ENCODE measurements at places on chromosomes 3 and 15.
A peak's percentile ranks its signal among the peaks of the same experiment; 100 is the strongest.

GRCh38 chr3:153172796-153173757 is 11.1 kb downstream of the RAP2B start:
- no peaks in the 10 kb centered on the region for H3K27me3 ChIP-seq
- no peak overlapping the region for H3K4me3 ChIP-seq
- H3K36me3 ChIP-seq, result peaks cover 22% of the 10 kb centered on the region
- DNase-seq, result no peak

GRCh38 chr15:90563463-90563862 is 33.7 kb downstream of the CRTC3 start:
- H3K4me1 ChIP-seq, result peaks cover 68% of the 10 kb centered on the region
- no peak for DNase-seq
- no peaks in the 10 kb centered on the region for H3K27me3 ChIP-seq
- no peak overlapping the region for H3K4me3 ChIP-seq
- peak overlapping the region; percentile 80 for H3K27ac ChIP-seq

- no peak overlapping the region for H3K27ac ChIP-seq
- no peak overlapping the region for H3K4me3 ChIP-seq
Measured at GRCh38 chr15:36599620-36600433, 20.4 kb downstream of the CDIN1 start.

DNA sequence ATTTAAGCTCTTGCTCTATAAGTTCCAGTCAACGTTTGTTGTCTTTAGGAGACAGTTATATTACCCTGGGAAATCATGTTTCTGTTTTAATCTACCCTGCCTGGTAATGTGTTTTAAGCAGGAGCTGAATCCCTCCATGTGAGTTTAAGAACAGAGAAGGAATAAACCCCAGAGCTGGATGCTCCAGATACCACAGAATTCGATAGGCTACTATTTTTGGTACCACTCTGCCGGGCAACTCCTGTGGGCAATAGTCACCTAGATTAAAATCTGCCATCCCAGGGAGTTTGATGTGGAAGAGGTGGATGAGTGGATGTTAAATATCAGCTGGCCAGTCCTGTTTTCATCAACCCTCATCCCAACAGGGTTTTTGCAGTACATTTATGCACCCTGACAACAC is 20.4 kb downstream of the NUDT16 start:
- no peak overlapping the region for H3K27ac ChIP-seq
- peaks cover 7% of the 10 kb centered on the region for H3K4me1 ChIP-seq
- no peaks in the 10 kb centered on the region for H3K36me3 ChIP-seq
- DNase-seq, result no peak
- no peaks in the 10 kb centered on the region for H3K27me3 ChIP-seq

DNA sequence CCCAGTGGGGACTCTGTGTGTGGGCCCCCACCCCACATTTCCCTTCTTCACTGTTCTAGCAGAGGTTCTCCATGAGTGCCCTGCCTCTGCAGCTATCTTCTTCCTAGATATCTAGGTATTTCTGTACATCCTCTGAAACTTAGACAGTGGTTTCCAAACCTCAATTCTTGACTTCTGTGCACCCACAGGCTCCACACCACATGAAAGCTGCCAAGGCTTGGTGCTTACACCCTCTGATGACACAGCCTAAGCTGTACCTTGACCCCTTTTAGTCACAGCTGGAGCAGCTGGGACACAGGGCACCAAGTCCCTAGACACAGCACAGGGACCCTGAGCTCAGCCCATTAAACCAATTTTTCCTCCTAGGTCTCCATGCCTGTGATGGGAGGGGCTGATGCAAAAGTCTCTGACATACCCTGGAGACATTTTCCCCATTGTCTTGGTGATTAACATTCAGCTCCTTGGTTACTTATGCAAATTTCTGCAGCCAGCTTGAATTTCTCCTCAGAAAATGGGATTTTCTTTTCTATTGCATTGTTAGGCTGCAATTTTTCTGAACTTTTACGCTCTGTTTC is 304.5 kb downstream of the OTOL1 start:
- H3K4me1 ChIP-seq, result no peaks in the 10 kb centered on the region
- no peak overlapping the region for H3K4me3 ChIP-seq
- no peak overlapping the region for H3K27ac ChIP-seq

DNA sequence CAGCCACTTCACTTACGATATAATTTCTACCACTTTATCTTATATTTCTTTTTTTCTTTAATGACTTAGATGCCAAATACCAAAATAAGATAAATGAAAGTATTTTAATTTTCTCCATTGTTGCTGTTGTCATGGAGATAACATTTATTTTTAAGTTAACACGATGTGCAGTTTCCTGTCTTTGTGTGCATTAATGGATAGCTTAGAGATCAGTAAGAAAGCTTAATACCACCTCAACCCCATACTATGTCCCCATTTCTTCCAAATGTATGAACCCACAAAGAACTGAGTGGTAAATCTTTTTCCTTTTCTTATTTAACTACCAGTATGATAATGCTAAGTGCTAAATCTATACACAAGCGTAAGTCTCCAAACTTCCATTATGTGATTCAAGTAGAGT is 17.1 kb downstream of the PCNP start:
- no peaks in the 10 kb centered on the region for H3K27me3 ChIP-seq
- DNase-seq, result no peak
- H3K4me3 ChIP-seq, result no peak overlapping the region
- H3K36me3 ChIP-seq, result peaks cover 99% of the 10 kb centered on the region
- H3K4me1 ChIP-seq, result no peaks in the 10 kb centered on the region
- no peak overlapping the region for H3K27ac ChIP-seq

DNA sequence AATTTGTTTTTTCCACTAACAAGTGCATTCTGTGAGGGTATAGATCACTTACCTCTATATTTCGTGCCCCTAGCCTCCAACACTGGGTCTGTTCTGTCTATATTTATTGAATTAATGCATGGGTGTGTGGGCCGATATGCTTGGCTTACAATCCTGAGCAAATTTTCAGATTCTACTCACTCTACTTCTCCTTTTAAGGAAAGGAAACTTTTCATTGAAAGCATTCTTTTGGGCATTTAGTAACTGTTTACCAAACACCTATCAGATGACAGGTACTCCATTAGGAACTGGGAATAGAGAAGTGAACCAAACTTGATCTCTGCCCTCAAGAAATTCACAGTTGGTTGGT is 60.5 kb downstream of the TLE3 start:
- DNase-seq, result no peak
- H3K27me3 ChIP-seq, result no peaks in the 10 kb centered on the region
- H3K27ac ChIP-seq, result no peak overlapping the region
- H3K36me3 ChIP-seq, result no peaks in the 10 kb centered on the region
- no peak overlapping the region for H3K4me3 ChIP-seq

GRCh38 chr15:97998307-97999071 is 38.0 kb downstream of the ARRDC4 start:
- no peak overlapping the region for H3K27ac ChIP-seq
- H3K4me3 ChIP-seq, result no peak overlapping the region
- H3K36me3 ChIP-seq, result no peaks in the 10 kb centered on the region
- H3K4me1 ChIP-seq, result peaks cover 11% of the 10 kb centered on the region
- no peaks in the 10 kb centered on the region for H3K27me3 ChIP-seq
- no peak for DNase-seq

DNA sequence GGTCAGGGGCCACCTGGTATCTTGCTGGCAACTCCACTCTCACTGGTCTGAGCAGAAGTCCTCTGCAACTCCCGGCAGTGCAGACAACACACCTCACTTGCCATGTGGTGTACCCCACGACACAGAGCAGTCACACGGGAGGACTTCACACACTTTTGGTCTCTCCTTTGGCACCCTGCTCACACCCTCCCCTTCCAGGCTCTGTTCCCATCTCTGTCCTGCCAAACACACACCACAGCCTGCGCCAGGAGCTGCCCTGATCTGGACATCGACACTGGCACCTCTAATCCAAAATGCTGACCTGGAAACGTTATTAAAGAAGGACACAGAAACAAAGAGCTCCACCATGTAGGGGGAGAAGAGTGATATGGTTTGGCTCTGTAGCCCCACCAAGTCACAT is 57.2 kb downstream of the SLC41A3 start:
- H3K27me3 ChIP-seq, result no peaks in the 10 kb centered on the region
- no peak overlapping the region for H3K4me3 ChIP-seq
- DNase-seq, result no peak
- no peak overlapping the region for H3K27ac ChIP-seq
- H3K4me1 ChIP-seq, result no peaks in the 10 kb centered on the region

DNA sequence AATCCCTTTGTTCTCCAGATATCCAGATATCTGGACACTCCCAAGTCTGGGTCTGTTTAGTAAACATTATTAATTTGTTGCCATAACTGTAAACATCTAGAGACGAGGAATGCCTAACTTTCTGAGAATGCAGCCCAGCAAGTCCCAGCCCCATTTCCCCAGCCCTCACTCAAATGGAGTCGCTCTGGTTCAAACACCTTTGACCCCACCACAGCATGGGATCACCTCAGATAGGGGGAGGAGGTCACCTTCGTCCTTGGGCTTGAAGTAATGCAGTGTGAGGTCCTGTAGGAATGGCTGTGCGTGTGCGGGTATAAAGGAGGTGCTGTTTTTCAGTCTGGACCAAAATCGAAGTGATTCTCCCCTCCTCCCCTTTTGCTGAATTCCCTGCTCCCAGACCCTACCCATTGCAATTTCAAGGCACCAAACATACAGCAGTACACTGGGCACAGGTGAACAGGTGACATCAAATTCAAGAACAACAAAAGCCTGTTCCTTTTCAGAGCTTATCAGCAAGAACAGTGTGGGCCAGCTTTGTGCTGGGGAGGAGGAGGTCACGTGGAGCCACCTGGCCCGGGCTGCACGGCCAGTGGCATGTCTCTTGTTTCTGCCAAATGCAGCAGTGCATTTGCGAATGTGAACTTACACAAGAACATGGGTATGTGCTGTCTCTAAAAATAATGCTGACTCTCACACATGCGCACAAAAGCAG is 57.5 kb upstream of the TRPM1 start:
- H3K27ac ChIP-seq, result no peak overlapping the region
- H3K36me3 ChIP-seq, result no peaks in the 10 kb centered on the region
- no peak overlapping the region for H3K4me3 ChIP-seq
- H3K27me3 ChIP-seq, result peaks cover 9% of the 10 kb centered on the region
- H3K4me1 ChIP-seq, result peaks cover 16% of the 10 kb centered on the region

DNA sequence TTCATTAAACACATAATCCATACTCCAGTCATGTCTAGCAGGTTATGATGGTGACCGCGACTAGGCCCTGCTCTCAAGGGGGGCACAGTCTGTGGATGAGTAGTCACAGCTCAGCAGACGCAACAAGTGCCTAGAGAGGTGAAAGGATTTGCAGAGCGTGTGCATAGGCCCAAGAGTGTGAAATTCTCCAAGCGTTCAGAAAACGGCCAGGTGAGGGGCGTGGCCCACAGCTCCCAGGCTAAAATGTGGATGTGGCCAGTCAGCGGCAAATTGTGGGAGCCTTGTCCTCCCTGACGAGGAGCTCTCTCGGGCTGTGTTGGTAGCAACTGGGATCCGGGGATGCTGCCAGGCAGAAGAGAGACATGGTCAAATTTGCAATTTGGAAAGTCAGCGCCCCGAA is 46.4 kb upstream of the TSEN2 start:
- no peaks in the 10 kb centered on the region for H3K36me3 ChIP-seq
- no peak overlapping the region for H3K27ac ChIP-seq
- H3K4me3 ChIP-seq, result no peak overlapping the region
- no peak for DNase-seq
- H3K4me1 ChIP-seq, result peaks cover 8% of the 10 kb centered on the region
- H3K27me3 ChIP-seq, result no peaks in the 10 kb centered on the region

DNA sequence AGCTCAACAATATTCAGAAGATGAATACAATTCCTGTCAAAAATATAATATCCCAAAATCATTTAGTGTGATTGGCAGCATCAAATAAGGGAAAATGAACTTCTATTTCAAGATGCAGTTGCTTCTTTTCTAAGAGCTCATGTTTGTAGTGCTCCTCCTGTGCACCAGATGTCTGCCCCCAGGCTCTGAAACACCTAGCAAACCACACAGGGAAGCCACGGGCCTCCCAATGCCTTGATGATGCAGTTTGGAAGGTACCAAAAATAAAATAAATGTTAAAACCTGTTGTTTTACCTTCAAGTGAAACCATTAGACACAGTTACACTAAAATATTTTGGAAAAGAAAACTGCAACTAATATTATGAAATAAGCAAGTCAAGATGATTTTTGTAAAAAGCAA is 22.2 kb downstream of the CFAP20DC start:
- no peak overlapping the region for H3K4me3 ChIP-seq
- DNase-seq, result no peak
- no peaks in the 10 kb centered on the region for H3K4me1 ChIP-seq
- no peaks in the 10 kb centered on the region for H3K27me3 ChIP-seq
- H3K27ac ChIP-seq, result no peak overlapping the region

DNA sequence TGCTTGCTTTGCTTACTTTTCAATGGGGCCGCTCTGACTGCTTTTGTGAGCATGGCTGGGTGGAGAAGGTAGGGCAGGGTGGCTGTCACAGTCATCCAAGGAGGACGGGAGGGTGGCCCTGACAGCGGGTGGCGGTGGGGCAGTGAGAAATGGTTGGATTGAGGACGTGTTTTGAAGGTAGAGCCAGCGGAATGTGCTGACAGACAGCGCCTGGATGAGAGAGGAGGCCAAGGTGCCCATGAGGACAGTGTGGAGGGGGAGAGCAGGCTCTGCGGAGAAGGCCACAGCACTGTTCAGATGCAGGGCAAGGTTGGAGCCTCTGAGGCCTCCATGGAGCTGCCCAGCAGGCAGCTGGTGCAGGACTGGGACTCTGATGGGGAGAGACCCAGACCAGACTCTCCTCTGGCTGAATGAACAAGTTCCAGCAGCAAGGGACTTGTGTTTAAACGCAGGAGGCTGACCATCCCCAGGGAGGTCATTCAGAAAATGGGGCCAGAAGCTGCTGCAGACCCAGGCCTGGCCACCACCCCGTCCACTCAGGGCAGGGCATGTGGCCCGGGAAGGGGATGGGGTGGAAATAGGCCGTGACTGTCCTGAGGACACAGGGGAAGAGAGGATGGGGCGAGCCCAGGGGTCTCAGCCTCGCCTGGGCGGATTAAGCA is 120.3 kb upstream of the PRR20G start:
- H3K36me3 ChIP-seq, result no peaks in the 10 kb centered on the region
- peaks cover 64% of the 10 kb centered on the region for H3K27me3 ChIP-seq
- H3K4me3 ChIP-seq, result no peak overlapping the region

DNA sequence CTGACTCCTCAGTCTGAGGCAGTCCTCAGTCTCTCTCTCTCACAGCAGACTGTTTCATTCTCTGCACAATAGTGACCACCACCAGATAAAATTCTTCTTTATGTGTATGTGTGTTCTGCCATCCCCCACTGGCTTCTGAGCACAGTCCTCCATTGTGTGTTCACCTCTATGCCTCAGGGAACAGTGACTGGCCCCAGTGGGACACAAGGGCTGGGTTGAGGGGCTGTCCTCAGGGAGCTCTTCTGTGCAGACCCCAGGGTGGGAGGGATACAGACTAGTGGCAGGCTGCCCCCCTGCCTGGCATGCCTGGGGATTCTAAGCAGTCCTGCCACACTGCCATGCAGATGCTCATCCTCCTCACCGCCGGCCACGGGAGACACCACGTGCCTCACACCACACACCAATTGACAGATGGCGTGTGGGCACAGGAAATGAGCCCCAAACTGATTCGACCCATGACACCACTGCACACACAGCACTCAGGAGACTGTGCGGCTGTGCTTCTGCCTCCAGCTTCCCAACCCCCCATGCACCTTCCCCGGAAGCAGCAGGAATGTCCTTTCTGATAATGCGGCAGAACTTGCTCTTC is 237.6 kb upstream of the CHRNA7 start:
- no peak overlapping the region for H3K27ac ChIP-seq
- no peaks in the 10 kb centered on the region for H3K27me3 ChIP-seq
- DNase-seq, result no peak
